ENCODE measurements at places on chromosomes 7 and 10. TPM values are rescaled to one million over a fixed set of nuclear protein-coding genes. Genes with fewer than 3 reads are reported as not detected.

- DNase-seq: no peak
Observed at GRCh38 chr7:4634166-4634565, 47.9 kb upstream of the FOXK1 start.

GRCh38 chr10:10044922-10045764, 972.5 kb upstream of the CELF2 start:
- no peak for DNase-seq

GRCh38 chr7:138934861-138935260, 46.3 kb downstream of the KIAA1549 start:
- DNase-seq: peak; percentile 95

DNA sequence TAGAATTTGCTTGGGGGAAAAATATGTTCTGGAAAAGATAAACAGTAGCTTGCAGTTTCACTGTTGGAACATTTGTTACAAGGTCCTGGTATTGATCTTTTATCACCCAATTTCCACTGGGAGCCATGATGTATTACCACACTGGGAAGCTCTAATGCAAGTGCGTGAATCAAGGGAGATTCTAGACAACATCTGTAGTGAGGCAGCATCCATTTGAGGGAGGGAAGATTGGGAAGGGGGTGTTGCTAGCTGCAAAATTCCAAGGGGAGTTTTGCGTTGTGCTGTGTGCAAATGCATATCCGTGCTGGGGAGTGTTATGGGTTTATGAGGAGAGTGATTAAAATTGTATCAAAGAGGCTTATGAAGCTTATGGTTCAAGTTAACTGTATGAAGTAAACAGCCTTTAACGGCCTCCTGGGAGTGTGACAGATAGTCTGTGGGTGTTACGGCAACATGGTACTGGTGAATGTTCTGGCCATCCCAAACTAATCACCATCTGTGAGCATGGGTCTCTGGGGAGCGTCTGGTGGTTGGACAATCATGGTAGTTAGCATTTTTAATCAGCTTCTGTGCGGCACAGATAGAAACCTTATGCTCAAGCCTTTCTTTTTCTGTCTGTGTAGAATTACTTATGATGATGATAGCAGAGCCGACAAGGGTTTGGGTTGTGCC, 601.9 kb upstream of the GALNT17 start:
- DNase-seq: no peak

GRCh38 chr10:100307684-100308083, 21.2 kb upstream of the BLOC1S2 start:
- peak; percentile 29 for DNase-seq

GRCh38 chr10:75379212-75379724, 22.3 kb downstream of the ZNF503 start:
- DNase-seq: no peak

- DNase-seq: no peak
Observed at GRCh38 chr7:138645284-138645683, 55.9 kb downstream of the SVOPL start.

Gene LRRN3
- total RNA-seq: 3.4 TPM

Gene WDR86
- total RNA-seq: not detected

Gene PALS2
- 13.3 TPM for total RNA-seq

Gene TMEM176A
- not detected for total RNA-seq

All from RPMI7951 (cell line).